ENCODE measurements at places on chromosomes 5 and 9. TPM values are rescaled to one million over a fixed set of nuclear protein-coding genes. Genes with fewer than 3 reads are reported as not detected.
A peak's percentile ranks its signal among the peaks of the same experiment; 100 is the strongest.

DNA sequence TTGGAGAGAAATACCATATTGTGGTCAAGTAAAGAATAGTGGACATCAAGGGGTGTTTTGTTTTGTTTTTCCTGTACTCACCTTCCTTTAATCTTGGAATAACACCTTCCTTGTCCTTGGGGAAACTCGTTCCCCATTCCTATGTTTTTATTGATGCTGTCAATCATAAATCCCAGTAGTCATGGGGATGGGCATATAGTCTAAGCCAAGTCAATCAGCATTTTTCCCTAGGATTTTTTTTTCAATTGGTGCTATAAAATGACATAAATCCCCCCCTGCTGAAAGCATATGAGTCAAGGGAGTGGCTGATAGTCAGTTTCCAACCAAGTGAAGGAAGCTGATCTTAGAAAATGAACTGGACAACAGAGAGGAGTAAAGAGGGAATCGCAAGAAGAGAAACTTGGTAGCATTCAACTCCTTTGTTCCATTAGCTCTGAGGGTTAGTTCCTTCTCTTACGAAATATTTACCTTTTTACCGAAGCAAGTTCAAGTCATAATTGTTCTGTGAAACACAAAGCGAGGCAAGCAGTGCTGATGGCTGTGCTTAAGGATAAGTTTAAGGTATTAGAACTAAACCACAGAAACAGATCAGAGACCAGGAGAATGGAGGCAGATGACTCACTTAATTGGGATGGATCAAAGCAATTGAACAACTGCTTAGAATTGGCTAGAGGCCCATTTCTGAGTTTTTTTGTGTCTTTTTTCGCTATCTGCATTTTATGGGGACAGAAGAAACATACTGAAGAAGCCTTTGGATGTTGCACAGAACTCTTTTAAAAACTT is 218.6 kb downstream of the SEMA6A start:
- DNase-seq: no peak

Gene TMEM171
- total RNA-seq: not detected

GRCh38 chr5:98780390-98780789 is 6.9 kb downstream of the RGMB start:
- no peak for DNase-seq

DNA sequence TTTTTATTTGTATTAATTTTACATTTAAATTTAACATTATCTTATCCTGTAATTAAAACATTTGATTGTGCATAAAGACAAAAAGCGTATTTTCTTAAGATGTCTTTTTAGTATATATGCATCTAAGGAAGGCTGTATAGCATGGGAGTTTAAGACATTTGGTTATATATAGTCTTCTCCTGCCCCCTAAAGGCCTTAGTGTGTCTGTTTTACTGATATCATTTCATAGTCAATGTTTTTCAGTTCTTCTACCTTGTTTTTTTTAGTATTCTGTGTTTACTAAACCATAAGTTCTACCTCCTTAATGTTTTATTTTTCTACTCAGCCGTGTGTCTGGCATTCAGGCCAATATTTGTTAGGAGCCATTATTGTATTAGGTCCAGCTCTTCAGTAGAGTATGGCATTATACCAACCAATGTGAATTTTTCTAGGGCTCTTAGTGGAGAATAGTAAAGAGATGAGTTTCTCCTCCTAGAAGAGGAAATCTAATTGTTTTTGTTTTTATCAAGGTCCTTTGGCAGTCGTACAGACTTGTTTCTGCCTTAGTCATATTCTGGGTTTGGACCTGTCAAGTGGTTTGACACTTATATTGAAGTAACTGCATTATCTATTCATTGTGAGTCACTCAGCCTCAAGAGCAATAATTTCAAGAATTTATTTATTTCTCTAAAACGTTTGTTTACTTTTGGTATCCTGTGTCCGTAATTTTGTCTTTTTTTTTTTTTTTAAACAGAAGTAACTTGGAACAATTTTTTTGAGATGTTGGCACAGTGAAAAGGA is 74.8 kb downstream of the SLF1 start:
- peak; percentile 86 for DNase-seq

- no peak for DNase-seq
Observed at GRCh38 chr5:64489857-64490256, 16.0 kb upstream of the RGS7BP start.

GRCh38 chr5:115907177-115907576 is 55.1 kb upstream of the LVRN start:
- no peak for DNase-seq

- no peak for DNase-seq
Observed at GRCh38 chr9:81613002-81613812, 76.1 kb downstream of the TLE1 start.

- DNase-seq: no peak
Observed at GRCh38 chr9:75964427-75964826, 74.0 kb downstream of the PCSK5 start.

Gene PCDHB4
- total RNA-seq: not detected

GRCh38 chr9:137454145-137454596 is 5.0 kb downstream of the NSMF start:
- DNase-seq: no peak

- DNase-seq: no peak
Observed at GRCh38 chr5:150070821-150071220, 15.5 kb downstream of the CSF1R start.

Gene DOLPP1
- 17.1 TPM for total RNA-seq

DNA sequence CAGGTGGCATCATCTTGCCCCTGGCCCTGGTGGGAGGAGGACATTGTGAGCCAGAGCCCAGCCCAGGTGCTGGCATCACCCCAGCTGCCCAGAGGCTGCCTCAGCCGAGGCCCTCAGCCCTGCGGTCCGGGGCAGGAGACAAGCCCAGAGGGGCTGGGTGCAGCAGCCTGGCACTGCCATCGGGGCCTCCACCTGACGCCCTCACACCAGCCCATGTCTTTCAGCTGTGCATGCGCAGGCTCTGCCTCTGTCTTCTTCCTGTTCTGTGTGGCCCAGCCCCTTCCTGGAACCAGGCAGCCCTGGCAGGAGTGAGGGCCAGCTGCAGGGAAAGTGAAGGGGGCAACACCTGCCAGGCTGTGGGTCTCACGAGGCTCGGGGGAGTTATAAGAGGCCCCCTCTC is 4.8 kb upstream of the CEL start:
- no peak for DNase-seq

DNA sequence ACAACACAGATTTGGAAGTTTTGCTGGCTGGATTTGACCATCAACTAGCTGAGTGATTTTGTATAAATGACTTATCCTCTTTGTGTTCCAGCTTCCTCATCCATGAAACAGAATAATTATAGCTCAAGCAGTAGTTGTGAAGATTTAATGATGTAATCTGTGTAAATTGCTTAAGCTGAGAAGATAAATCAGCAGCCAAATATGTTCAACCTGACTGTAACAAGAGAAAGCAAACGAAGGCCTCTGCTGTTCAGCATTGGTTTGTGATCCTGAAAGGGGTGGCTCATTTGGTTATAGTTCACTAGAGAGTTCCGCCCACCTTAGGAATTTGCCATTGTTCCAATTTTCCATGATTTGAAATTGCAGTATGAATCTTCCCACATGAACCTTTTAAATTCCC is 75.7 kb upstream of the CCDC112 start:
- DNase-seq: no peak

DNA sequence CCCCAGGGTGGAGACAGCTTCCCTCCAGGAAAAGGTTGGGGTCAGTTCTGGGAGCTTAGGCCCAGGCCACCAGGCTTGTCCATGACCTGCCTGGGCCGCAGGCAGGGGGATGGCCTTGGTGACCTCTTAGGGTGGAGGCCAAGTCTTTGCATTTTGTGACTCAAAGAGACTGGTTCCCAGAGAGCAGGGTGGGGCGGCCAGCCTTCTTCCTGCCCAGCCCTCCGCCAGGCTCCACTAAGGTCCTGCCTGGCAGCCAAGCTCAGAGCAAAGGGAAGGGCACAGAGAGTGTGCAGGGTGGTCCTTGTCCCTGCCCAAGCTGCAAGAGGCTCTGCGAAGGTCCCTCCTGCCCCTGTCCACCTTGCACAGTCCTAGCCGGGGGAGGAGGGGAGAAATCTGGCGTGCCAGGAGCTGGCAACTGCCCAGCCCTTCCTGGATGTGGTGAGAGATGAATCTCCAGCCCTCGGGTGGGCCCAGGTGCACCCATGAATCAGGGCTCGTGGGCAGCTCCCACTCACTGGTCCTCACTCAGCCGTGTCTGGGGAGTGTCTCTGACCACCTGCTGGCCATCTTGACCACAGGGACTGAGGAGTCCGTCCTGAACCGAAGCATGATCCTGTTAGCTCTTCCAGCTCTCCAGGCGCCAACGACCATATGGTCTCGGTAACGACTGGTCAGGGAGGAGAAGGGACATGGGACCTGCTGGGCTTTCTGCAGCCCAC is 2.3 kb upstream of the PTGDS start:
- no peak for DNase-seq

Gene GPR21
- 0.49 TPM for total RNA-seq

Gene SH3TC2
- total RNA-seq: 1.8 TPM

DNA sequence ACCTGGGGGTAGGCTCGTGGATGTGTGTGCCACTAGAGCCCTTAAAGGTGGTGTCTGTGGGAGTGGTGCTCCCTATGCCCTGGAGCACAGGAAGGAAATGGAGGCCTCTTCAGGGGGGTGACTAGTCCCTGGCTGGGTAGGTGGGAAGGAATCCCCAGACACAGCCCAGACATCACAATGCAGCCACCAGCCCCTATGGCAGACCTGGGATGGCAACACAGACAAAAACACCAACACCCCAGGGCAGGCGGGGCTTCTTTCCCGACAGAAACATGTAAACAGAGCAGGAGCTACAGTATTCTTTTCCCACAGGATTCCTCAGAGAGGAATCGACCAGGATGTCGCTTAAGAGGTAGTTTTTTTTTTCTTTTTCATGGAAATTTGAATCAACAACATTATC is 10.4 kb upstream of the NR5A1 start:
- DNase-seq: no peak

Gene TPPP
- 0.54 TPM for total RNA-seq

DNA sequence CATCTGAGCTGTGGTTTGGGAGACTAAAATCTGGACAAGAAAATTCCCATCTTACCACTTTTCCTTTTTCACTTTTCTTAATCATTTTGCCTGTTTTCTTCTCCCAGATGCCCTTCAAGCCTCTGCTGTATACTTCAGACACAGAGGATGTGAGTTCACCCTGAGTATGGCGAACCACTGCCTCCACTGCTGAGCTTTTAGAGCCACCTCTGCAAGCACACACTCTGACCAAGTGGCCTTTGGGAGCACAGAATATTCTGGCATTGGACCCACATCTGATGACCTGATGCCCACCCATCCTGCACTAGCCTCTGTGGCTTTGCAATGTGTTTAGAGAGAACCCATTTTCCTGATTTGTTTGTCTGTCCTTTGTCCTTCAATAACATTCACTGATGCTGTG is 32.5 kb downstream of the TERT start:
- DNase-seq: no peak

DNA sequence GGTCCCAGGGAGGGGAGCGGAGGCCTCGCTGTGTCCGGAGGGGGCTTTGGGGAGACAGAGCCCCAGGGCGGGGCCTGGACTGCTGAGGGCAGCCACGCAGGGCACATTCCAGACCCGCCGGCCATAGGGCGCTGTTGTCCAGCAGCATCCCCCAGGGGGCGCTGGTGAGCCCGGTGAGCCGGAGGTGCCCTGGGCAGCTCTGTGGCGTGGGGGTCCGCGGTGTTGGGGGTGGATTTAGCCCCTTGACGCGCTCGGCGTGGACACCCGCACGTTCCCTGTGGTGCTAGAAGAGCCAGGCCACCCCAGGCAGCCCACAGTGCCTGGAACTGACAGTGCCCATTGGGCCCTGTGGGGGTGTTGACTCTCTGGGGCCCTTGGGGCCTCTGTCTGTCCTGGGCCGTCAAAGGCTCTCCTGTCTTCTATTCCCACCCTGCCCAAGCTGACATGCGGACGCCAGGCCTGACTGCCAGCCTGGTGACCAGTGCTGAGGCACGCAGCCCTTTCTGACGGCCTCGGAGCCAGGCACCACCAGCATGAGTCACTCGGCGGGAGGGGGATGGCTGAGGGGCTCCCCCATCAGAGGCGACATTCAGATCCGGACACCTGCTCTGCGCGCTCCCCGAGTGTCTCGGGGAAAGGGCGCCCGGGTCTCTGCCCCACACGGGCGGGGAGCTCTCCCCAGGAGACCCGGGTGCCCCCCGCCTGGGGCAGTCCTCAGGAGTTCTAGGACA is 23.9 kb downstream of the TPPP start:
- DNase-seq: no peak

Gene LVRN
- total RNA-seq: 0.64 TPM

GRCh38 chr9:38294220-38294960 is 98.1 kb upstream of the ALDH1B1 start:
- DNase-seq: no peak

Gene GADD45G
- total RNA-seq: 3.8 TPM

- DNase-seq: no peak
Observed at GRCh38 chr9:121220996-121221663, 19.5 kb upstream of the RAB14 start.

- no peak for DNase-seq
Observed at GRCh38 chr5:158840193-158840592, 259.5 kb downstream of the EBF1 start.

Gene CCDC152
- total RNA-seq: not detected

Gene NUDT2
- 15.6 TPM for total RNA-seq

GRCh38 chr9:132239999-132240840 is 78.4 kb downstream of the NTNG2 start:
- no peak for DNase-seq

- no peak for DNase-seq
Observed at GRCh38 chr5:120535900-120536299, 71.8 kb downstream of the PRR16 start.

DNA sequence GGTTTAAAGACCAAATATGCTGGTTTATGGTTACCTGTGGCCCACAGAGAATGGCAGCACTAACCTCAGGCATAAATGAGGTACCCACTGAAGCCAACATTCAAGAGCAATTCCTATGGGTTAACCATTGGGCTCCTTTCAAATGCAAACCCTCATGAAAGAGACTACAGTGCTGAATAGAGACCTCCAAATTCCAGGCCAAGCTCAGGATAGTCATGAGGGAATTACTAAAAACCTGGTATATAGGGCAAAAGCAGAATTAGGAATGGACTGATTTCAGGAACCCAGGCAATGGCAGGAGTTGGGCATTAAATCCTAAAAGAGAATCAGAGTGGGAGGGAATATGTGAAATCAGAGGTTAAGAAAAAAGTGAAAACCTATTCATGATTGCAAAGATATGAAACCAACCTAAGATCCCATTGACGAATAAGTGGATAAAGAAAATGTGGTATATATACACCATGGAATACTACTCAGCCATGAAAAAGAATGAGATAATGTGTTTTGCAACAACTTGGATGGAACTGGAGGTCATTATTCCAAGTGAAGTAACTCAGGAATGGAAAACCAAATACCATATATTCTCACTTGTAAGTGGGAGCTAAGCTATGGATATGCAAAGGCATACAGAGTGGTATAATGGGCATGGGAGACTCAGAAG is 51.6 kb downstream of the PDCD1LG2 start:
- no peak for DNase-seq

Gene GRAMD2B
- total RNA-seq: not detected

GRCh38 chr9:111455638-111456037 is 28.5 kb downstream of the ECPAS start:
- no peak for DNase-seq

Gene FBLL1
- total RNA-seq: 1.0 TPM

GRCh38 chr5:1031306-1031959 is 22.8 kb downstream of the NKD2 start:
- no peak for DNase-seq
